Muscle of leg (tissue), 16 donors: ENCODE measurements at places on chromosomes 7 and 10. TPM values are rescaled to one million over a fixed set of nuclear protein-coding genes. Genes with fewer than 3 reads are reported as not detected.

DNA sequence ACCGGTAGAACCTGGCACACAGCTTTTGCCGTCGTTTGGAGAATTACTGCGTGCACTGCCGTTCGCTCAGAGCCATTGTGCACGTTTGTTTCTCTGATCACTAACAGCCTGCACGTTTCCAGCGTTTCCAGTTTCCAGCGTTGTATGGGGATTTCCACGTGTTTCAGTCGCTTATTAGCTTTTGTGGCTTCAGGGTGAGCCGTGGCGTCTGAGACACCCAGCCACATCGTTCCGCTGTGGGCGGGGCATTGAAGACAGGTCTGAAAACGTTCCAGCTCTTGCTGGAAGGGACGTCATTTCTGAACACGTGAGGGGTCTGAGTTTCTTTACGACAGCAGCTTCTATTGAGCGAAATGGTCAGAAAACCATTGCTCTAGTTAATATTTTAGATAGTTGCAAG is 164.8 kb downstream of the DNAJB6 start:
- no peak for DNase-seq

GRCh38 chr7:155208681-155209477 is 88.8 kb upstream of the INSIG1 start:
- no peak for DNase-seq

- peak; percentile 43 for DNase-seq
Measured at GRCh38 chr10:89670926-89671325, 25.9 kb upstream of the PANK1 start.

- DNase-seq: no peak
Measured at GRCh38 chr7:89826557-89826956, 327.7 kb upstream of the STEAP1 start.

GRCh38 chr7:31076051-31076450 is 23.9 kb downstream of the ADCYAP1R1 start:
- no peak for DNase-seq

DNA sequence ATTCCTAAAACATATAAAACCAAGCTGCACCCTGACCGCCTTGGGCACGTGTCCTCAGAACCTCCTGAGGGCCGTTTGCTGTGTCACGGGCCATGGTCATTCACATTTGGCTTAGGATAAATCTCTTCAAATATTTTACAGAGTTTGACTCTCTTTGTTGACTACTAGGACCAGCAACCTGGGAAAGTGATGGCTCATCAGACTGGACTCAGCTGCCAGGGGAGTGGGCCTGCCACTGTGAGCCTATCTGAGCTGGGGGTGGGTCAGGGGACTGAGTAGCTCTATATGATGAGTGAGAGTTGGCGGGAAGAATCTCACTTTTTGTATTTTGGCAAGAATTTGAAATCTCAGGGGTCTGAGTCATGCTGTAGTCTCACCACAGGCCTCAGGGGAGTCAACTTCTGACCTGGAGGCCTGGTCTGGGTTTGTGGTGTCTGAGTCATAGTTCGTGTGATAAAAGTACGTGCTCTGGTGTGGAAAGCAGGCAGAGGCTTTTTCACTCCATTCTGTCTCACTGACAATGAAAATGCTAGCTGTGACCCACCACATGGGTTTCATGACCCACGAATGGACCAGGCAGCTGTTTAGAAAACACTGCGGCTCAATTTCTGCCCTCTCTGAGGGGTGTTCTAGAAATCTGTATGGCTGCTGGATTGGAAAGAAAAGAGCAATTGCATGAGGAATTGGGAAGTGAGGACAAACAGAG is 4.2 kb upstream of the UPP1 start:
- peak; percentile 58 for DNase-seq

DNA sequence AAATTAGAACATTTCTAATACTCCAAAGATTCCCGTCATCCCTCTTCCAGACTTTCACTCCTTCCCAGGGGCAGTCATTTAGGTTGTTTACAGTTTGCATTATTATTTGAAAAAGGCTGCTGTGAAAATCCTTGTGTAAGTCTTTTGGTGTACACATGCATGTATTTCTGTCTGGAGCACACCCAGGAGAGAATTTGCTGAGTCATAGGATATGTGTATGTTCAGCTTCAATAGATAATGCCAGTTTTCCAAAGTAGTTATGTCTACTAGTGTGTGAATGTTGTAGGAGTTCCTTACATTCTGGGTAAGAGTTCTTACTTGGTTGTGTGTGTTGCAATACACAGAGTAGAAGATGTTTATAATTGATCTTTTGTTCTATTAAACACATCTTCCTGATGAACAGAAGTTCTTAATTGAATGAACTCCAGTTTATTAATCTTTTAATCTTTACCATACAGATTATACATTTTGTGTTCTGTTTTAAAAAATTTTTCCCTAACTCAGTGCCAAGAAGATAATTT is 25.3 kb downstream of the CROT start:
- DNase-seq: peak; percentile 3

- peak; percentile 96 for DNase-seq
Measured at GRCh38 chr10:117609095-117609795, 66.7 kb downstream of the EMX2 start.

DNA sequence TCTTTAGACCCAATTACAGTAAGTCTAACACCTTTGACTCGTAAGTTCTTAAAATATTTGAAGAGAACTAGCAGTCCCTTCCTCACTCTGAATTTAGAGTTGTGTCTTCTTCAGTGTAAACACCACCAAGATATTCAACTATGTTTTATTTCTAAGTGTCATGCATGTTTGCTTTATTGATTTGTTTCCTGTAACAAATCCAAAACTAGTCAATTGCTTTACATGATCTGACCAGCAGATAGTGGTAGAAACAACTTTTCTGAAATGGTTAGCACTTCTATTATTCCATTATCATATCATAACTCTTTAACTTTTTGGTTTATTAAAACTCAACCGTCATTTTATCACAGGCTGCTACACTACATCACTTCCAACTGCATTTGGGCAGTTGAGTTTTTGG is 90.1 kb downstream of the INHBA start:
- DNase-seq: no peak

Gene NME8
- polyA plus RNA-seq: not detected

Gene MBL2
- not detected for polyA plus RNA-seq

Gene EGFR
- polyA plus RNA-seq: 42.8 TPM

DNA sequence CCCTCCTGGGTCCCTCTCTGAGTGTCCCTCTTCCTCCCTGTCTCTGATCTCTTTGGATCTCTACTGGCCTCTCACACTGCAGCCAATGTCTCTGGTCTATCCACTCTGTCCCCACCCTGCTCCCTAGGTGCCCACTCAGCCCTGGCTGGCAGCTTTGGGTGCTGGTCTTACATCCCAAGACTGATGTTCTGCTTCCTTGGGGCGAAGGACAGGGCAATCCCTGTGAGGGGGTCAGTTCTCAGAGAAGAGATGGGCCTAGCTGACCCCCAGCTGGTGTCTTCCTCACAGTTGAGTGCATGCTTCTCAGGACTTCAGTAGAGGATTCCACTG is 51.7 kb upstream of the CAMK2B start:
- no peak for DNase-seq

Gene SUN3
- polyA plus RNA-seq: not detected
